ENCODE measurements at places on chromosomes 4 and X. TPM values are rescaled to one million over a fixed set of nuclear protein-coding genes. Genes with fewer than 3 reads are reported as not detected.

- no peak for DNase-seq
These were observed 27.3 kb downstream of the CSN3 start for GRCh38 chr4:70269674-70270073.

The NPNT gene
- total RNA-seq, result 32.8 TPM

DNA sequence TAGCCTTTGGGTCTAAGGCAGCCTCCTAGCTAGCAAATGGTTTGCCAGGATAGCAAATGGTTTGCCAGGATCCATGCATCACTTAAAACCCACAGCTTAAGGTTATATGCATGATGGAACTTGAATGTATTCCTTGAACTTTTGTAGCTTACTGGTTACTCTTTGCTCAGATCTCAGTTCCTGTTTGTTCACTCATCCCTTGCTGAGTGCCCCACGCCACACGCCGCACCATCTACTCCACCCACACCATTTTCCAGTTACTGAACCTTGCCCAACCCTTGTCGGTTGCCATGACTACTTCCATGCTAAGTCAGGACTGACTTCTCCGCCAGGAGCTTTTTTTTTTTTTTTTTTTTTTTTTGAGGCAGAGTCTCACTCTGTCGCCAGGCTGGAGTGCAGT lies 29.5 kb upstream of the XIAP start:
- DNase-seq, result no peak

GRCh38 chrX:97452283-97452682 lies 568.6 kb downstream of the RPA4 start:
- no peak for DNase-seq

GRCh38 chr4:26355392-26356052 lies 34.7 kb downstream of the RBPJ start:
- no peak for DNase-seq

GRCh38 chrX:76279007-76279406 lies 106.1 kb downstream of the PBDC1 start:
- peak; percentile 20 for DNase-seq

GRCh38 chr4:81258841-81259550 lies 44.0 kb upstream of the PRKG2 start:
- no peak for DNase-seq

Measured in tibial nerve (tissue), 4 donors.